Ovary (tissue), 10 donors: ENCODE measurements at places on chromosomes 5 and 9. TPM values are rescaled to one million over a fixed set of nuclear protein-coding genes. Genes with fewer than 3 reads are reported as not detected.

- no peak overlapping the region for H3K4me3 ChIP-seq
- DNase-seq, result peak; percentile 19
- H3K27me3 ChIP-seq, result no peaks in the 10 kb centered on the region
- H3K4me1 ChIP-seq, result peaks cover 13% of the 10 kb centered on the region
Observed at GRCh38 chr5:179225387-179225786, 119.9 kb downstream of the ADAMTS2 start.

- no peaks in the 10 kb centered on the region for H3K4me1 ChIP-seq
- DNase-seq, result no peak
- no peaks in the 10 kb centered on the region for H3K27me3 ChIP-seq
Observed at GRCh38 chr9:111186021-111186530, 143.9 kb downstream of the OR2K2 start.

DNA sequence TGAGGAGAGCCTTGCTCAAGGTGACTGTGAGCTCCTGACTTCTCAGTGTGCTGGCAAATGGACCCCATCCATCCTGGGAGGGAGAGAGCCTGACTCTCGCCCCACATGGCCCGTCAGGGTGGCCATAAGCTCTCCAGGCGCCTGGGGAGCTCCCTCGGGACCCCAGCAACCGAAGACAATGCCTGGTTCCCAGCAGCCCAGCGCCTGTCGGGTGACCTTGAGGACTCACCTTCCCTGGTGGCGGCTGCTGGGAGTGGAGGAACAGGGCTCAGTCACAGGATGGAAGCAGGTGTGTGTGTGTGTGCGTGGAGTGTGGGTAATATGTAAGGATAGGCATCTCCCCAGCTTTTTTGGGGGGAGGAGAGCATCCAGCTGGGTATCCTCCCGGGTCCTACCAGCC, 190.3 kb downstream of the MELK start:
- no peak for DNase-seq
- H3K27me3 ChIP-seq, result no peaks in the 10 kb centered on the region
- no peak overlapping the region for H3K4me3 ChIP-seq
- no peak overlapping the region for H3K27ac ChIP-seq
- H3K36me3 ChIP-seq, result no peaks in the 10 kb centered on the region

GRCh38 chr5:32302835-32303754, 9.6 kb downstream of the MTMR12 start:
- no peak overlapping the region for H3K4me3 ChIP-seq
- no peak overlapping the region for H3K27ac ChIP-seq
- peaks cover 15% of the 10 kb centered on the region for H3K4me1 ChIP-seq
- no peaks in the 10 kb centered on the region for H3K27me3 ChIP-seq
- no peak for DNase-seq
- H3K36me3 ChIP-seq, result no peaks in the 10 kb centered on the region

DNA sequence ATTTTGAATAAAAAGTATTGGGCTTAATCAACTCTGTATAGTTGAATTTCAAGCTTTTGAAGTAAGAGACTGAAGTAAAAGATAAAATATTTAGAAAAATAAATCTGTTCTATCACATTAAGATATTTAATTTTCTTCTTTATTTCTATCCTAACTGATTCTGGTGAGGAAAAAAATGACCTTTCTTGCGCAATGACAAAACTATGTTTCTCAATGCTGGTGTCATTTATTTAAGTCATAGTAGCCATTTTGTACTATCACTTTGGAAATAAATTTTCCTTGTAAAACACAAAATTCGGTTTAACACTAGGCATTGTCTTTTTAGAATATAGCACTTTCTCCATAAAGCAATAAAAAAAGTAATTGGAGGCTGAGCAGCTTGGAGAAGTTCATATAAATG, 728.0 kb downstream of the CDH9 start:
- no peaks in the 10 kb centered on the region for H3K36me3 ChIP-seq
- H3K4me3 ChIP-seq, result no peak overlapping the region
- H3K27me3 ChIP-seq, result no peaks in the 10 kb centered on the region

DNA sequence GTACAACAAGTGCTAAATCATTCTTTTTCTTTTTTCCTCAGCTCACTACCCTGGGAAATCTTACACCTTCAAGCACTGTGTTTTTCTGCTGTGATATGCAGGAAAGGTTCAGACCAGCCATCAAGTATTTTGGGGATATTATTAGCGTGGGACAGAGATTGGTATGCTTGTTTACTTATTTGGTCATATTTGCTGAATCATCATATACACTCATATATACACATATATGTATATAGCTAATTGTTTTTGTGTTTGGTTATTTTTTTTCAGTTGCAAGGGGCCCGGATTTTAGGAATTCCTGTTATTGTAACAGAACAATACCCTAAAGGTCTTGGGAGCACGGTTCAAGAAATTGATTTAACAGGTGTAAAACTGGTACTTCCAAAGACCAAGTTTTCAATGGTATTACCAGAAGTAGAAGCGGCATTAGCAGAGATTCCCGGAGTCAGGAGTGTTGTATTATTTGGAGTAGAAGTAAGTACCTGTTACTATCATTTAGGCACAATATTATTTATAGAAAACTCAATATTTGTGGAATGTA, 10.4 kb downstream of the ISOC1 start:
- H3K4me1 ChIP-seq, result peaks cover under 1% of the 10 kb centered on the region
- H3K27me3 ChIP-seq, result no peaks in the 10 kb centered on the region
- no peak for DNase-seq
- H3K4me3 ChIP-seq, result no peak overlapping the region

SLC6A7 gene
- total RNA-seq, result not detected

PCDHGA10 gene
- 5.0 TPM for total RNA-seq

CYLC2 gene
- total RNA-seq, result not detected

FGF1 gene
- total RNA-seq, result 0.10 TPM

MLLT3 gene
- 13.8 TPM for total RNA-seq

GRXCR2 gene
- total RNA-seq, result not detected
